Sigmoid colon (tissue), 7 donors: ENCODE measurements at places on chromosomes 3 and 15.

DNA sequence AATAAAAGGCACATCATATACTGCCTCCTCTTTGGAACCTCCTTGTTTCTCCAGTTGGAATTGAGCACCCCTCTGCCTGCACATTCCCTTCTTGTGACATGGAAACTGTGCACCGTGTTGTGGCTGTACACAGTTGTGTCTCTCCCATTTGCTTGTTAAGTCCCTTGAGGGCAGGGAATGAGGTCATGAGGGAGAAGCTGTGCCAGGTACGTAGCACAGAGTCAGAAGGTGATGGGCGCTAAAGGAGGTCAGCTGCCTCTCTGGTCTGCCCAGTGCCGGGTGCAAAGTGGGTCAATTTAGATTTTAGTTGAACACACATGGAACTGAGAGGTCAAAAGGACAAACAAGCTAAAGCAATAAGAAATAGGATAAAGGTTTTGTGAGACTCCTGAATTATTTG, 124.4 kb downstream of the FAM43A start:
- DNase-seq, result no peak

DNA sequence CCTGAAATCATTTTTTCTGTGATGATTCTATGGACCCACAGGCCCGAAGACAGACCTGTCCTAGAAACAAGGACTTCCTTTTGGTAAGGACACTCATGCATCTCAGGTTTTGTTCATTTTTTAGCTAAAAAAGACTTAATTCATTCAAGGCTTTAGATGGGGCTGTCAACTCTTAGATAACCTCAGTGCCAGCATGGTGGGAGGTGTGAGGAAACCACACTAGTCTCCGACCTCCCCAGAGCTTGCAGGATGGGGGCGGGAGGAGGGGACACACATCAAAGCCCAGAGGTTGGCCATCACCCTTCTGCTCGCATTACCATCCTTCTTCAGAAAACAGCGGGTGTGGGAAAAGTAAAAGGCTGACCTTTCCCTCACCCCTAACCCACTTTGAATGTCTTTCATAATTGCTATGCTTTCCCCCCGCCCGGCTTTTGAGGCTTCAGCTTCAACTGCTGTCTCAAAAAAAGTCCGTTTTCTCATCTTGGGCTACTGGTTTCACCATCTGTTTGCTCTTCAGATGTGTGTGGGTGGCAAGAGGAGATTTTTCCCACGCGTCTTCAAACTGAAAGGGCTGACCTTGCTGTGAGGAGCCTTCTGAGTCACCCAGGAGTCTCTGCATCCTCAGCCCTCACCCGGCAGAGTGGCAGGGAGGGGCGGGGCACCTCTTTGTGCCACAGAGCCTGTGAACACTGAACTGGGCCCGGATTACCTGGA, 27.6 kb upstream of the CXCR6 start:
- peak; percentile 52 for DNase-seq

GRCh38 chr15:71251584-71252043, 136.3 kb downstream of the THSD4 start:
- DNase-seq, result no peak

GRCh38 chr3:161674402-161674801, 177.8 kb downstream of the OTOL1 start:
- no peak for DNase-seq

DNA sequence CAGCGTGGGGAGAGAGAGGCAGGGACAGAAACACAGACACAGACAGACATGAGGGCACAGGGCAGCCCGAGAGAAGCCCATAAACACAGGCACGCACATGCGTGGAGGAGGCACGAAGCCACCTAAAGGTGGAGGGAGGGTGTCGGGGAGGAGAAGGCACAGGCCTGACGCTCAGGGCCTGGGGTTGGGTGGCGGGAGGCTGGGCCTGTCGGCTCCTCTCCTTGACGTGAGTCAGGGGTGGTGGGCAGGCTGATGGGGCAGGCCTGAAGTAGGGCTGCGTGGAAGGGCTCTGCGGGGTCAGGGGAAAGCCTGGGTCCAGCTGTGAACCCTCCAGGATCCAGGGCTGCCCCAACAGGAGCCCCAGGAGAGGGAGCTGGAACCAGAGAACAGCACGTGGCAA, 74.2 kb downstream of the EPHB3 start:
- no peak for DNase-seq

DNA sequence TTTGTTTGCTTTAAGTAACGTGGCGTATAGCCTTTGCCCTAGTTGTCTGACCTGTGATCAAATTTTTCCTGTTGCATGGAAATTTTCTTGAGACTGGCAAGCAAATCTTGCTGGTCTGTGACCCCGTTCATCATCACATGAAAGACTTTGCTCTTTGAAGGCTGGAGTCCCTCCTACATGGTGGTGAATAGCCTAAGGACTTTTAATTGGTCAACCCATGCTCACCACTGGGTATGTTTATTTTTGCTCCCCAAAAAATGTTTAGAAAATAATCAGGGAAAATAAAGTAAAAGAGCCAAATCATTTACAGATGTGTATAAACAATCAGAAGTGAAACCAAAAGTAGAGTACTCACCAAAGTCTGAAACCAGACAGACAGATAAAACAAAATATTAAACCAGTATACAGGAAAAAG, 1075.3 kb upstream of the ALCAM start:
- DNase-seq, result no peak

- DNase-seq, result no peak
Measured at GRCh38 chr15:39588531-39589192, 7.8 kb downstream of the THBS1 start.

DNA sequence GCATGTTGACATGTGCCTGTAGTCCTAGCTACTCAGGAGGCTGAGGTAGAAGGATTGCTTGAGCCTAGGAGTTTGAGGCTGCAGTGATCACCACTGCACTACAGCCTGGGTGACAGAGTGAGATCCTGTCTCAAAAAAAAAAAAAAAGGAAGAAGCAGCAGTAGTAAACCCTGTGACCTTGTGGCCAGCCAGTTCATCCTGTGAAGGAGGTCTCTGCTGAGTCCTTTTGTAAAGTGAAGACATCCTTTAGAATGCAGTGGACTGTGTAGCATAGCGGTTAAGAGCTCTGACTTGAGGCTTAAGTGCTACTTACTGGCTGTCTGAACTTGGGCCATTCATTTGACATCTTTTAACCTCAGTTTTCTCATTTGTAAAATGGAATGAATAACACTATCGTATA, 8.3 kb downstream of the EXOSC7 start:
- DNase-seq, result no peak

- DNase-seq, result peak; percentile 27
Measured at GRCh38 chr15:65059931-65060596, 7.7 kb downstream of the RASL12 start.

- no peak for DNase-seq
Measured at GRCh38 chr3:123432832-123433523, 15.9 kb downstream of the ADCY5 start.

DNA sequence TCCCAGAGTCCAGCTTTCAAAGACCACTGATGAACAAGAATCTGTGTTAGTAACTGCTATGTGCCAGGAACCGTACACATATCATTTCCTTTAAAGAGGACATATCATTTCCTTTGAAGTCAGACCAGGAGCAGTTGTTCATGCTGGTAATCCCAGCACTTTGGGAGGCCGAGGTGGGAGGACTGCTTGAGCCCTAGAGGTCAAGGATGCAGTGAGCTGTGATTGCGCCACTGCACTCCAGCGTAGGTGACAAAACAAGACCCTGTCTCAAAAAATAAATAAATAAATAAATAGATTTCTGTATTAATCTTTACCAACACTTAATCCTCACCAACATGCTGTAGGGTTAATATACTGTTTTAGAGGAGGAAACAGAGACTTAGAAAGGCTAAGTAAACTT, 23.9 kb upstream of the CDV3 start:
- DNase-seq, result no peak

- DNase-seq, result no peak
Measured at GRCh38 chr3:152375546-152375945, 106.8 kb downstream of the MBNL1 start.
